Activated CD4-positive, alpha-beta T cell treated with anti-CD3 and anti-CD28 coated beads, Interleukin-2, amount 10 ng/mL, durations not matched to agents 7 days and 5 days (primary cell): ENCODE measurements at places on chromosomes 5 and 9.
A peak's percentile ranks its signal among the peaks of the same experiment; 100 is the strongest.

DNA sequence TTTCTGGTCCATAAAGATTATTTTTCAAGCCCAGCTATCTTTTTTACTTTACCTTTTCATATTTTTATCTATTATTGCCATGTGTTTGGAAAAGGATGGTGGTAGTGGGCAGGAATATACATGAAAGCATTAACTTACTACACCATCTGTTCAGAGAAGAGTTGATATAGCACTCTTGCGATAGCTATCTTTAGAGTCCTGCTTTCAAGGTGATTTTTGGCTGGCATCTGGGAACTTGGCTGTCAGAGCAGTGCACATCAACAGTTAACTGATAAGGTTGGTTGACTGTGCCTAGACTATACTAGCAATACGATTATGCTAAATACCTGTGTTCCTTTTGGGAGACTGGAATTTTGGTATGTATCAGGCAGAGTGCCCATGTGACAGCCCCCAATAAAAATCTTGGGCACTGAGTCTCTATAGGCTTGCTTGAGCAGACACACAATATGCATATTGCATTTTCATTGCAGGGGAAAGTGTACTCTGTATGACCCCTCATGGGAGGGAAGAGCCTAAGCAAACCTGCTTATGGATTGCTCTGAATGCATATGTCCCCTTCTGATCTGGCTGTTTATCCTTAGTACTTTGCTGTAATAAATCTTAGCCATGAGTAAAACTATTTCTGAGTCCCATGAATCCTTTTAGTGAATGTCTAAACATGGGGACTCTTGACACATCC, 227.6 kb upstream of the C9orf72 start:
- DNase-seq = no peak

- no peak for DNase-seq
Observed at GRCh38 chr9:115466756-115467155, 348.8 kb upstream of the TNC start.

GRCh38 chr9:27367921-27368315, 71.0 kb upstream of the EQTN start:
- no peak for DNase-seq

GRCh38 chr5:154366353-154366752, 79.4 kb upstream of the SAP30L start:
- DNase-seq = no peak

- no peak for DNase-seq
Observed at GRCh38 chr5:31731710-31732301, 92.9 kb downstream of the PDZD2 start.

DNA sequence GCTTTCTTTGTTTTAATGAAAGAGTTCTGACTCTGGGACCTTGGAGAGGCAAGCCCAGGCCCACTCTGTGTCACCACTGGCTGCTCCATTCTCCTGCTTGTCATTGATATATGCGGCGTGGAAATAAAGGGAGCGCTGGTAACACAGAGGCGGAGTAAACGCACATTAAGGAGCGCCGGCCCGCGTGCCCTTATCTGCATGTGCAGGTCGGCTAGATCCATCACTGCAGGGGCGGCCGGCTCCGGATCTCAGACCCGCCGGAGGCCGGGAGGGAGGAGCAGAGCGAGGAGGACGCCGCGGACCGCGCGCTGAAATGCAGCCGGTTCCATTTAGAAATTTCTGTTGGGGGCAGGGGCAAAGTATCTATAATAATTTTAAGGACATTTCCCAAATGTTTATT, 70.8 kb downstream of the MRPL36 start:
- peak; percentile 2 for DNase-seq

- DNase-seq = no peak
Observed at GRCh38 chr9:133591985-133592384, 17.2 kb downstream of the FAM163B start.
